ENCODE measurements at places on chromosomes 5 and 9. TPM values are rescaled to one million over a fixed set of nuclear protein-coding genes. Genes with fewer than 3 reads are reported as not detected.

IL9 gene
- not detected for polyA plus RNA-seq

SPATA31A3 gene
- not detected for polyA plus RNA-seq

PCDHA1 gene
- 0.08 TPM for polyA plus RNA-seq

FOXD4L4 gene
- polyA plus RNA-seq: 0.16 TPM

LCN15 gene
- not detected for polyA plus RNA-seq

SPOCK1 gene
- 58.7 TPM for polyA plus RNA-seq

PTGDS gene
- polyA plus RNA-seq: 23.8 TPM

DMRT3 gene
- not detected for polyA plus RNA-seq

RACK1 gene
- 1,252 TPM for polyA plus RNA-seq

Measured in adrenal gland (tissue), 19 donors.